ENCODE measurements at places on chromosomes 3 and 15.

GRCh38 chr15:58553365-58553918, 121.7 kb downstream of the LIPC start:
- no peak for DNase-seq

DNA sequence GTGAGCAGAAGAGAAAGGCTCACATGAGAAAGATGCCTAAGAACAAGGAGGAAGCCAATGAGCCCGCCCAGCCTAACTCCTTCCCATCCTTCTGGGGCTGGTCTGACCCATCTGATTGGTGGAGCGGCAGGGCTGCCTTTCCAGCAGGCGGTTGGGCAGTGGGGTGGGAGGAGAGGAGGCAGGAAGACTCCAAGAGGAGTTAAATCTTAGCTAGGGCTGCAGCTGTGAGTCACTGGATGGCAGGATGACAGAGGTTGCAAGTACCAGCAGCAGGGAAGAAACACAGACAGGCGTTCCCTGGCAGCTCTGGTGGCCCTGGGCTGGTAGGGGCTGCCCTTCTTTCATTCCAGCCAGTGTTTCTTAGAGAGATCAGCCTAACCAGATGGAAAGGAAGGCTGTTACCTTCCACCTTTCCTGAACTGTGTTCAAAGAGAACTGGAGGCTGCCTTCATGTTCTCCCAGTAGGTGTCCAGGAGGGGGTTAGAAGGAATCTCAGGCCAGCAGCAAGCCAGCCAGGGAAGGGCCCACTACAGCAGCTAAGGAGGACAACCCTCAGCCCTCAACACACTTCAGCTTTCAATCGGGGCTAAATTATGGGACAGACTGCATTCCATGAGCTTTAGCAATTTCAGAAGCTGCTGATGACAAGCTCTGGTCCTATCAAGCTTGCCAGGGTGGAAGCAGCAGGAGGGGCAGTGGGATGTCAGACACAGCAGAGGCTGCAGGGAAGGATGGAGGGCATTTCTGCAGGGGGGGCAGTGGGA, 50.3 kb downstream of the CHSY1 start:
- DNase-seq: no peak

- no peak for DNase-seq
These were observed 386.2 kb upstream of the ROBO2 start for GRCh38 chr3:76653640-76654251.

- DNase-seq: no peak
These were observed 64.3 kb upstream of the PLCL2 start for GRCh38 chr3:16820485-16820884.

DNA sequence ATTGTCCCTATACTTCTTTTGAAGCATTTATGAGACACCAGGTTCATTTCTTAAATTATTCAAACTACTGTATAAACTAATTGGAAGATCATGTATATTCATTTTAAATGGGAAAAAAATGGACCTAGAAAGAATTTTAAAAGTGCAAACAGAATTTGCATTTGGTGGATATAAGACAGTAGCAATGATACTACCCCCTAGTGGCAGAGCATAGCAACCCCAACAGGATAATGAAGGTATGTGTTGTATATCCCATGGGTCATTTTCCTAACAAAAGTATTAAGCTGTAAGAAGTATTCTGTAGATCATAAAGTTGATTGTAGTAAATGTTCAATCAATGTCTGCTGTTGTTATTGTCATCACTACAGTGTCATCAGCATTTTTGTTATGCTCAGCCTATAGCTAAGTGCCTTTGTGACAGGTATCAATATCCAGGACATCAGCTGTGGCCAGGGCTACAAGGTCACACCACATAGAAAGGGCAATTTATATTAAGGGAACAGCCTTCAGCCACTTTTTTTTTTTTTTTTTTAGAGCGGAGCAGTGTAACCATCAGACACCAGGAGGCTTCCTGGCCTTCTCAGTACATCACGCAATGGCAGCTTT, 175.8 kb downstream of the FOXB1 start:
- no peak for DNase-seq

- no peak for DNase-seq
These were observed 337.2 kb downstream of the ZBTB20 start for GRCh38 chr3:114809668-114810413.

GRCh38 chr3:40768536-40768935, 243.8 kb downstream of the ZNF621 start:
- no peak for DNase-seq

DNA sequence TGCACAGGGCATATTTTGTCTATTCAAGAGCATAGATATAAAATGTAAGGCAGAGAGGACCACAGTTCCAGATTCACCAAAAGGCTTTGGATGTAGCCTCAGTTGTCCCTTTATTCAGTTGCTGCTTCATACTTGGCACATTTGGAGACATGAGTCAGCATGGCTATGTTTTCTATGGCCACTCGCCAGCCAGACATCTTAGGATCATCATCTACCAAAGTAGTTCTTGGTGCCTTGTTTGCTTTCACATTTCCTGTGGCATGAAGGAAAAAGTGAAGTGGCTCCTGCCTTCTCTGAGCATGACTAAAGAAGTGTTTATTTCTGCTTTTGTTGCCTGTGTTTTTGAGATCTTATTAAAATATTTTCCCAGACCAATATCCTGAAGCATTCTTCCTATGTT, 7.2 kb downstream of the SUSD5 start:
- DNase-seq: no peak

GRCh38 chr3:55173504-55173903, 245.6 kb upstream of the LRTM1 start:
- DNase-seq: no peak

DNA sequence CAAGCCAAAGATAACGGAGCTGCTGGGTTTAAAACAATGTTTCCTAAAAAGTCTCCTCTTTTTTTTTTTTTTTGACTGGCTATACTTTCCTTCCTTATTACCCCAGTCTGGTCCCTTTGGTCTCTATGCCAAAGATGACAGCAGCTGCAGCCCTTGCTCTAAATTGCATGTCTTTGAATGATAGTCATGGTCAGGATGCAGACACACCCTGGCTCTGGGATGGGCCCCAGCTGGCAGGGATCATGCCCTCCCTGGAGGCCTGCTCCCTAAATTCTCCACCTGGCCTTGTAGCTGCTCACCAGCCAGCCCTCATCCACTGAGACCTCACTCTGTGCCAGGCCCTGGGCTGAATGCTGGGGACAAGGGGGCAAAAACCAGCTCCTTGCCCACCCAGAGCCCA, 95.8 kb downstream of the MESD start:
- no peak for DNase-seq

- DNase-seq: no peak
These were observed 459 bp upstream of the ADCY5 start for GRCh38 chr3:123449102-123449996.

DNA sequence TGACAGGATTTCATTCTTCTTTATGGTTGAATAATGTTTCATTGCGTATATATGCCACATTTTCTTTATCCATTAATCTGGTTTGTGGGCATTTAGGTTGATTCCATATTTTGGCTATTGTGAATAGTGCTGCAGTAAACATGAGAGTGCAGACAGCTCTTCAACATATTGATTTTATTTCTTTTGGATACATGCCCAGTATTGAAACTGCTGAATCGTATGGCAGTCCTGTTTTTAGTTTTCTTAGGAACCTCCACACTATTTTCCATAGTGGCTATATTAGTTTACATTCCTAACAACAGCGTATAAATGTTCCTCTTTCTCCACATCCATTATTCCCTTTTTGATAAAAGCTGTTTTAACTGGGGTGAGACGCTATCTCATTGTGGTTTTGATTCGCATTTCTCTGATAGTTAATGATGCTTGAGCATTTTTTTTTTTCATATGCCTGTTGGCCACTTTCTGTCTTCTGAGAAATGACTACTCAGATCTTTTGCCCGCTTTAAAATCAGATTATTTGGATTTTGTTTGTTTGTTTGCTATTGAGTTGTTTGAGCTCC, 21.7 kb downstream of the AQP9 start:
- DNase-seq: no peak

GRCh38 chr15:61057830-61058529, 171.1 kb downstream of the RORA start:
- no peak for DNase-seq

DNA sequence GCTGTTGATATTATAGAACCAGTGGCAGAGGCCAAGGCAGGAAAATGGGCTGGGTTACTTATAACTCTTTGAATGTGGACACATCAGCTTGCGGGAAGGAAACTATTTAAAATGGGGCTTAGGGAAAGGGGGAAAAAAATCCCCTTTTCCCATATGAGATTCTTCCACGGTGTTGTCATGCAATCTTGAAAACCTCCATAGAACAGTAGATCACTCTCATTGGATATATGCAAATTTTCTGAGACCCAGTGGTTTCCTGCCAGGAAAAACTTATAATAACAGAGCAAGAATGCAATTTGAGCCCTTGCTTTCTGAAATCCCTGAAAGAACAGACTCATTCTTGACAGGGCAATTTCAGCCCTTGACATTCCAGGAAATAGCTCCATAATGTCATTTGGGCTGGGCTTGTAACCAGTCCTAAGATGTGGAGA, 31.1 kb downstream of the TMEM212 start:
- no peak for DNase-seq

DNA sequence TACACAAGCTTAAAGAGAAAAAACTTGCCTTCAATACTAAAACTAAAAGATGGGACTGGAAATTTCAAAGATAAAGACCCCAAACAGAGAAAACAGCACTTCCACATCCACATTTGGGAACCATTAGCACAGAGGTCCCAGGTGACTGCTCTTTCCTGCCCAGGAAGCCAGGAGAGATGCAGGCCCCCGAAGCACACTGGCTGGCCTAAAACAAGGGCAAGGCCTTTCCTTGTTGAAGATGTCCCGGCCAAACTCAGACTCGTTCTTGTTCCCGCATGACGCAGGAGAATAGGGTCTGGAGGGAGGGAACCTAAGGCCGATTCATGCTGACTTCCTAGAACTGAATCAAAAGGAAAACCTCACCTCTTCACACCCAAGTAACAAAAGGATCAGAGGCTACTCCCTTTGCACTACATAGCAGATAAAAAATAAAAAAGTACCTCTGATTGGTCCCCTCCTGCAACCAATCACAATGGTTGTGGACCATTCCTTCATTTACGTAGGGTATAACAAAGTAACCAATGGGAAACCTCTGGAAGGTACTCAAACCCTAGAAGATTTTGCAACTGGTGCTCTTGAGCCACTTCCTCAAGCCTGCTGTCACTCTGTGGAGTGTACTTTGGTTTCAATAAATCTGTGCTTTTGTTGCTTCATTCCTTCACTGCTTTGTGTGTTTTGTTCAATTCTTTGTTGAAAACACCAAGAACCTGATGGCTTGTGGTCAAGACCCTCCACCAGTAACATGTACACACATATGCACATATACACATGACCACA, 48.7 kb downstream of the EFCAB12 start:
- DNase-seq: no peak

GRCh38 chr15:29309139-29309538, 39.5 kb upstream of the NSMCE3 start:
- no peak for DNase-seq

GRCh38 chr3:135788146-135788545, 177.4 kb upstream of the PPP2R3A start:
- DNase-seq: no peak

GRCh38 chr15:62603742-62604141, 438.7 kb upstream of the C2CD4B start:
- DNase-seq: no peak

GRCh38 chr3:185786956-185787877, 37.6 kb downstream of the IGF2BP2 start:
- no peak for DNase-seq

DNA sequence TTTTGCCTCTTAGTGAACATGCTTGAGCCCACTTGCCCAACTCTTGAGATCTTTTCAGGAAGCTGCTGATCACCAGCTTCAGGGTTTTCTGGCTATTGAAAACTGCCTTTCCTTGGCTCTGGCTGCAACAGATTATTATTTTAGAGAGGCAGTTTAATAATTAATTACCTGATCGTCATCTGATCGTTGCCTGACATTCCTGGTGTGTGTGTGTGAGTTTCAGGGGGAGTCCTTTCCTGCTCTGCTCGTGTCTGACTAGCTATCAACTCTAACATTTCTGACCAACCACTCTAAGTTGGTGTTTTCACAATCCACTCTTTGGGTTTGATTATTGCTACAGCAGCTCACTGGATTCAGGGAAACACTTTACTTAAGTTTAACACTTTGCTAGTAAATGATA, 84.3 kb upstream of the SPATA16 start:
- no peak for DNase-seq

DNA sequence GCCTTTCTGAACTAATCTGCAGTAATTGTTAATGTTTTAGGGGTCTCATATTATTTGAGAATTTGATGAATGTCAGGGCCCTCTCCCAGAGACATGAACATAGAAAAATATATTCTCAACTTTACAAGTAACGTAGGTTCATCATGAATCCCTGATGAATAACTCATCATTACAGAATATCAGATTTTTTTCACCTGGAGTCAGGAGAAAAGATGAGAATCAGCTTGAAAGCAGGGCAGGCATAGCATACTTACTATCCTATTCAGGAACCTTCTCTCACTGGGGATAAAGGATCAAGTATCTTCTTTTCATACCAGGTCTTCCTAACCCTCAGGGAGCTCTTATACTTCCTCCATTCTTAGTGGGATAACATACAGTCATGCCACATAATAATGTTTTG, 552.6 kb upstream of the TBL1XR1 start:
- no peak for DNase-seq

Measured in NCI-H1436 treated with DMSO at 0.1 percent for 48 hours (cell line).